ENCODE measurements at places on chromosomes 4 and X.

DNA sequence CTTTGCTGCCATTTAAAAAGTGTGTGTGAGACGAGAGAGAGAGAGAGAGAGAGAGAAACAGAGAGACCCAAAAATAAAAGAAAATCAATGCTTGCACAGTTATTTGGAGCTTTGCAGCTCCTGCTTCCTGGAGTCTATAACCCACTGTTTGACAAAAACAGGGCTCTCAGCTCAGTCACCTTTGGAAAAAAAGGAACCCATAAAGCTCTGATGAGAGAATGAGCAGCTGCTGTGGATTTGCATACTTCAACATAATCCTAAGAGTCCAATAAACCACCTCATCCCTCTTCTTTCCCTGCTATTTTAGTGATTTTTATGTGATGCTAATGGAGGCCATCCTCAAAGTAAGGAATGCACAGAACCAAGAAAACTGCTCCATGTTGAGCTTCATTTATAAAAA lies 50.3 kb downstream of the USP26 start:
- no peak for DNase-seq

GRCh38 chrX:8083286-8083685 lies 87.8 kb downstream of the VCX2 start:
- no peak for DNase-seq

- no peak for DNase-seq
These were observed 127.3 kb downstream of the PRSS12 start for GRCh38 chr4:118225511-118225910.

DNA sequence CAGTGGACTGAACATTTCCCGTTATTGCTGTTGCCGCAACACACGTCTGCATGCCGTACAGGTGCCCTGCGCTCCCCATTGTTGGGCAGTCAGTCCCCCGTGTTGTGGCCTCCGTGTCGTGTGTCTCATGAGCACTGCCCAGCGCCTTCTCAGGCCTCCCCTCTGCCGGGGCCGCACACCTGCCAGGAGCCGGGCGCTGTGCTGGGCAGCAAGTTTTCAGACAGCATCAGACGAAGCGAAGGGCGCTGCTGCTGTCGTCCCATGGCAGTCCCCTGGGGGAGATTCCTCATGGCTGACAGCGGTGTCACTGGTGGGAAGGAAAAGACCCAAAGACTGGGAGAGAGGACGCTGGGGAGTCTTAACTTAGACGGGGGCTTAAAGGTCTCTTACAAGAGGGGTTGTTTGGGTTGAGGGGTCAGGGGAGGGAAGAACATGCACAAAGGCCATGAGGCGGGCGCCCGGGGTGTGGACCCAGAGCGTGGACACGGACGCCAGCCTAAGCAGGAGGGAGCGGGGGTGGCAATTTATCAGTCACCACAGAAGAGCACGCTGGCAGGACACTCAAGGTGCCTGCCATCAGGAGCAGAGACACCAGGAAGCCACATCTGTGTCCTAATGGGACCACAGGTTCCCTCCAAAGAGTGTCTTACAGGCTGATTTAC lies 47.3 kb downstream of the RGS12 start:
- no peak for DNase-seq

GRCh38 chrX:72399816-72400215 lies 94.1 kb upstream of the CITED1 start:
- DNase-seq: no peak

- no peak for DNase-seq
These were observed 126.5 kb upstream of the INTU start for GRCh38 chr4:127506283-127506682.

- peak; percentile 95 for DNase-seq
These were observed at the start of gene COL4A5 for GRCh38 chrX:108439426-108439942. COL4A5 (plus strand) TSS chrX:108439838; CDS start chrX:108440126, 288 bp downstream.

Measured in ELF-1 (cell line).